ENCODE measurements at places on chromosomes 3 and 15.

DNA sequence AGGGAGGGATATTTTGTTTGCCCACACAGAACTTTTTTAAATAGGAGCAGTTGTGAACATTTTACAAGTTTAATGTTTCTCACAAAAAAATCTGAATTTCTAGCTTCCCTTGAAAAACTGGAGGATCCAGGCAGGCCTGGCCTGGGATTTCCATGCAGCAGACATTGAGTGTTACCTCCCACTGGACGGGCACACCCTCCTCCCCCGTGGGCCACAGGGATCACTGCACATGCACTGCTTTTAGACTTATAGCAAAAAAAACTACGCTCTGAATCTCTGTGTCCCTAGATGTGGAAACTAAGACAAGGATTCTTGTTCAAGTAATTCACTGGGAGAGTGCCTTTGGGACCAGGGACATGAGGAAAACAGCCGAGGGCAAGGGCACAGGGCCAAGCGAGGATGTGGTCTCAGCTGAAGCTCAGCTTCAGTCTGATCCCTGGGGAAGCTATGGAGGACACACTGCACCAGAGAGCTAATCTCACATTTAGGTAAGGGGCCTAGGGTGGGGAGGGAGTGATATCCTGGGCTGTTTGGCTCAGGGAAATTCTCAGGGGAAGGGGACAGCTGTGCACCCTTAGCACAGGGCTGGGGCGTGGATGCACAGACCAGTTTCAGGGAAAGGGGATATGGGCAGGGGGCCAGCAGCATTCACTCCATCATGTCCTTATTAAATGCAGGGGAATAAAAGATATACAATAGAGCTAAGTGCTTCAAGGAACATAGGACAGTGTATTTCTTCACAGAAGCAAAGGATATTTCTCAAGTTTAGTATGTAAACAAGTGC is 46.0 kb downstream of the FSIP1 start:
- no peak for DNase-seq

DNA sequence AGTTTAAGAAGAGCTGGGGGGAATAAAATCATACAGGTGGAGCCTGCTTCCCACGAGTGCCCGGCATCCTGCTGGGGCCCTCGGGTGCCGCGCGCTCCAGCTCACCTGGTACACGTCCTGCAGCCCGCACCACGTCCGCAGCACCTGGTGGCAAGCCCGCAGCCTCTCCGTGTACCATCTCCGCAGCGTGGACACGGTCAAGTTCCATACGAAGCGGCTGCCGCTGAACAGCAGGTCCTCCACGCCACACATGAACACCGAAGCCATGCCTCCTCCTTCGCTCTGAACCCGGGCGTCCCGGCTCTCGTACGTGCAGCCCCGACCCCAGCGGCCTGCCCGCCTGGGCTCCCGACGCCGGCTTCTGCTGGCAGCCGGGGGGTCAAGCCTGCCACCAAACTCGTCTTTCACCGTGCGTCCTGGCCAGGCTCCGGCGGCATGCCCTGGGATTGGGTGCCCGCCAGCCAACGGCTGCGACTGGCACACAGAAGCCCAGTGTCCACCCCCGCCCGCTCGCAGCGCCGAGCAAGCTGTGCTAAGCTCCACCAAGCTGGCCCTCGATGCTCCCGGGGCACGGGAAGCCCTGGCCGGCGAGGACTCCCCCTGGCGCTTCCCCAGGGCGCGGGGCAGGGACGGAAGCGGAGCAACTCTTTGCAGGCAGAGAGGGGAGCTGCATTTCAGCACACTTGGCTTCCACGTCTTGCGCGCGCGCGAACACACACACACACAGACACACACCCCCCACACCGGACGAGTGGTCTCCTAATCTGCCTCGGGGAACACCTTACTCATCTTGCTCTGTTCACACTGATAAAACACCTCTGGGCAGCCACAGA is at the start of gene FRMD4B:
TSS of gene FRMD4B (minus strand) at position 366 of the 833 bp plus-strand sequence. CDS start at position 267, 99 bp downstream.
- no peak for DNase-seq

DNA sequence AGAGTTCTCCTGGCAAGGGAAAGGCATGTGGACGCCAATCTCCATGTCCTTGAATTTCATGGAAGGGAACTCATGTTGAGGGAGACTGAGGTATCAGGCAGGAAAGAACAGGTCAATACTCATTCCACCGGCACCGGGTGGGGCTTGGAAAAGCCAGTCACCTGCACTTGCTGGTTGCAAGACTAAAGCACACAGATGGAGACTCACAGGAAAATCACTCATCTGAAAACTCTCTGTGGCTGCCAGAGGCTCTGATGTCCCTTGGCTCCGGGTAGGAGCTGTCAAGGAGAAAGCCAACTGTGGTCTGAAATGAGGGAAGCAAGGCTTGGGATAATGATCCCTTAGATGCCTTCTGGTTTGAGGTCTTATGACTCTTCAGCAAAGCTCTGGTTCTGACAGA is 8.7 kb upstream of the CGNL1 start:
- DNase-seq: no peak

DNA sequence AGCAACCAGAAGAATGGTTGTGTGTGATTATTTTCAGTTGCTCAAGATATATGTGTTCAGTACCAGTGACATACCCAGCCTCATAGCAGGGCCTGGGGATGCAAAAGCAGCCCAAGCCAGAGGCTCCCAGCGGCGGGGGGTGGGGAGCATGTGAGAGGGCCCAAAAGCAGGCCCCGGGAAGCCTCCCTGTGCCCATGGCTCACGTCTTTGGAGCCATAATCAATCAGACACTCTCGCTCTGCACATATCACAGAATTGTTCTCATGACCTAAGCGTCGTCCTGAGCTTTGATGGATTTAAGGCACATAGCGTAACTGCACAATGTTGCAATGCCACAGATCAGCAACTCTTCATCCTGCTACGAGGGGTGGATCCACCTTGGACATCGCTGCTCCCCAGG is 20.8 kb downstream of the KLHL25 start:
- no peak for DNase-seq

- peak; percentile 65 for DNase-seq
These were observed 60.5 kb downstream of the XXYLT1 start for GRCh38 chr3:195210266-195210973.

- DNase-seq: no peak
These were observed 37.3 kb upstream of the LEKR1 start for GRCh38 chr3:156788846-156789245.

DNA sequence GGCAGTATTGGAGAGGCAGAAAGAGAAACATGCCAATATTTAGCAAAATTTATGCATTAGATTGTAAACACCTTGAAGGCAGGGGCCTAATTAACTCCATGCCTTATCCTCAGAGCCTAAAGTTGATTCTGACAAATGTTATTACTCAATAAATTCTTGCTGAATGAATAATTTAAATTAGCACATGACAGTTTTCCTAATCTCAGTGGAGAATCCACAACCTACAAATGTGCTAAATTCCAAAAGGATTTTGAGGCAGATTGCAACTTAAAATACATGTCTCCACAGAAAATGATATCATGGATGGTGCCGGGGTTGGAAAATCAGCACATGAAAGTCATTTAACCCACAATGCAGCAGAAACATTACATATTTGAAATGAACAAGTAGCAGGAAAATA is 41.1 kb upstream of the NANOGP8 start:
- DNase-seq: no peak

DNA sequence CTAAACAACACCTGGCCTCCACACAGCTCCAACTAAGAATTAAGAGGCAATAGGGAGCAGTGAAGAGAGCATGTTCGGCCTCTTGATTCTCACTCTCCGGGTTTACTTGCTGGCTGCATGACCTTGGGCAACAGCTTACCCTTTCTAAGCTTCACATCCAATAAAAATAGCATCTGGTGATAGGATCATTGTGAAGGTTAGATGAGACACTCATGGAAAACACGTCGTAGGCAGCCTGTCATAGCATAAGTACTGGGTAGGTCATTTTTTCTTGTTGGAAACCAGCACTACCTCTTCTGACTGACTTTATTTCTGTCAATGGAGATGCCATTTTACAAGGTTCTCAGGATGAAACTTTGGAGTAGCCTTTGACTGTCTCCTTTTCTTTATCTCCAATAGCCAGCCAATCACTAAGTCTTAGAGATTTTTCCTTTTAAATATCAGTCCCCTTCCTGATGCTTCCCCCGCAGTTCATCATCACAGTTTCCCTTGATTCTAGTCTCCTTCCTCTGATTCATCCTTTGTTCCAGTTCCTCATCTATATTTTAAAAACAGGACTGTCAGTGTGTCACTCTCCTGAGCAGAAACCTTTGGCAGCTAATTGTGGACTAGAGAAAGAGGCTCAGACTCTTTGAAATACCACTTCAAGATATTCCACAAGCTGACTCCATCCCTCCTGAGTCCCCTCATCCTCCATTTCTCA is 271.5 kb downstream of the SLC9A9 start:
- no peak for DNase-seq

DNA sequence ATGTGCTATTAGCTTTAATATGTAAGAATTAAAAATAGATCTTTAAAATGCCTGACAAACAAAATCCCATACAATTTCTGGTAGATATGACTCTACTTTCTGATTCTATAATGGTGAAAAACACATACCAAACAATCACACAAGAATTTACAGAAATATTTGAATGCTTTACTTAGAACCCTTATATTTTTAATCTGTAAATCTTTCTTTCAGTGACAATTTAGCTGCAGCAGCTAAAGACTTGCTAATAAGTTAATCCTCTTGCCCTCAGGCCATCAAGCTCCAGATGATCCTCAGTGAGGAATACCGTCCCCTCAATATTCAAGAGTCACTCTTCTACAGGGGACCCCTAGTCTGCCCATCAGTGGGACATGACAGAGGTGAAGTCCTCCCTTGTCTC is 55.6 kb downstream of the C3orf80 start:
- no peak for DNase-seq

DNA sequence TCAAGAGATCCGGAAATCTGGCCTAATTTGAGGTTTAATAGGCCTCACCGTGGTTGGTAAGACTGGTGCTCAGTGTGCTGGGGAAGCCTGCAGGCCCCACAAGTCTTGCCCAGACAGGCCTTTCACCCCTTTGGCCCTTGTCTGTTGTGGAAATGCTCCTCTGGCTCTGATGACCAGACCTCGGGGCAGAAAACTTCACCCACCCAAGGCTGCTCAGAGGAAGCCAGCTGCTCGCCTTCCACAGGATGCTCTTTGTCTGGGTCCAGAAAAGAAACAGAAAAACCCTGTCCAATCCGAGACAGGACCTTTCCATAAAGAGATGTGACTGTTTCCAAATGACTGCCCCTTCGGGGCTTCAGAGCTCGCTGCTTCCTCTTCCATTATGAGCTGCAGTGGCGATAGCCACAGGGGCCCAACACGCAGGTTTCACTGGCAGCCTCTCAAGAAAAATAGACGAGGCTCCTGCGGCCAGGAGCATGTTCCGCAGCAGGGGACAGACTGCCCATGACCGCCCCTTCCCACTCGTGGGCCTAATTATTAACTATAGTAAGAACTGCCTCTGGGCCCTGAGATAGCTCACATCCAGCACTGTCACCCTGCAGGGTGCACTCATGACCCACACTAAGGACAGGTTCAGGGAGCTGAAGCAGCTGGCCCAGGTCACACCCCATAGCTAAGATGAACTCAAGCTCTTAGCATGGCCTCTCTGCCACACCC is 6.8 kb upstream of the SNX22 start:
- DNase-seq: no peak

DNA sequence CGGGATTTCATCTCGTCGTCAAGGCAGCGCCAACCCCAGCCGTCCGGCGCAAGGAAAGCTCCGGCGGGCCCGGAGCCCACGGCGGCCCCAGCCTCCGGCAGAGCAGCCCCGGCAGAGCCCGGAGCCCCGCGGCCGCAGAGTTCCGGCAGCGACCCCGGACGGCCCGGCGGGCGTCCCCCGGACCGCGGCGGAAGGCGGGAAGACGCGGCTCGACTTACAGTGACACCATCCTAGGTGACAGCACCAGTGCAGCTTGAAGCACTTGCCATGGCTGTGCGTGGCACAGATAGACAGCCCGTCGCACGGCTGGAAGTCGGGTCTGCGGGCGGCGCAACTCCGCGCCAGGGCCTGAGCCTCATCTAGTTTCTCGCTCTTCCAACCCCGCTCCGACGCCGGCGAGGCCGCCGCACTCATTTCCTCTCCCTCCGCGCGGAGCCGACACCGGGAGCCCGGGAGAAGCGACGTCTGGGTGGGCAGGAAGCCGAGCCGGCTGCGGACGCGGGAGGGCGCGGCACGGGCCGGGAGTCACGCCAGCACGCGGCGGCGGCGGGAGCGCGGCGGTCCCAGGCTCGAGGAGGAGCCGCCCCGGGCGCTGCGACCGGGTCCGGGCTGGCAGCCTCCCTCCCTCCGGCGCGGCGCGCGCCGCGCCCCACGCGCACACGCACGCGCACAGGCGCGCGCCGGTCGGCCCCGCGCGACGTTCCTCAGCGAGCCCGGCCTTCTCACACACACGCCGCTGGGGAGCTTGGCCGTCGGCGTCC is at the start of gene C3orf70:
TSS of gene C3orf70 (minus strand) at position 651 of the 761 bp plus-strand sequence. CDS start at position 414, 237 bp downstream.
- DNase-seq: peak; percentile 56

DNA sequence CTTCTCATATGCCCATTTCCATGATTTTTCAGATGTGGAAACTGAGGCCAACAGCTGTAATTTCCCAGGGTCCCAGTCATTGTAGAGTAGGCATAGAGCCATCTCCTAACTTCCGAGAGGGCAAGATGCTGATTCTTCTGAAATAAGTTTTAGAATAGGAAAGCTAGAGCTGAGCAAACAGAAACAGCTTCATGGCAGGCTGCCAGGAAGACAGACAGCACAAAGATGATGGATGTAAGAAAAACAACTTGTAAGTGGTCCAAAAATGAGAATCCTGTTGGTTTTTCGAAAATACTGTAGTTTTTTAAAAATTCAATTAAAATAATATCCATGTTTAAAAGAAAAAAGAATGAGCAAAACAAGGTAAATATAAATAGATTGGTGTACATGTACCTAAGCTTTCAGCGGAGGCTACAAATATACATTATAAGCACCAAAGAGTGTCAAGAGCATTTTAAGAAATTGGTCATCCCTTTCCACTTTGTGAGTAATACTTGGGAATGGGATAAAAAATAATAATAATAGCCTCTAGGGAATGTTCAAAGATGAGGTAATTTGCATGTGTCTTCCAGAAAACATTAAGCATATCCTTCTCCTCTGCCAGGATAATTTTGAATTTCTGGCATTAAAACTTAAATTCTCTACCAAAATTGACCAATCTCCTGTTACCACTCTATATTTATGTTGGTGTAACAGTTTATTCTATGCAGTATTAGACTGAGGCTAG is 406.6 kb downstream of the MECOM start:
- no peak for DNase-seq

GRCh38 chr3:6512172-6512800 is 348.6 kb upstream of the GRM7 start:
- no peak for DNase-seq

DNA sequence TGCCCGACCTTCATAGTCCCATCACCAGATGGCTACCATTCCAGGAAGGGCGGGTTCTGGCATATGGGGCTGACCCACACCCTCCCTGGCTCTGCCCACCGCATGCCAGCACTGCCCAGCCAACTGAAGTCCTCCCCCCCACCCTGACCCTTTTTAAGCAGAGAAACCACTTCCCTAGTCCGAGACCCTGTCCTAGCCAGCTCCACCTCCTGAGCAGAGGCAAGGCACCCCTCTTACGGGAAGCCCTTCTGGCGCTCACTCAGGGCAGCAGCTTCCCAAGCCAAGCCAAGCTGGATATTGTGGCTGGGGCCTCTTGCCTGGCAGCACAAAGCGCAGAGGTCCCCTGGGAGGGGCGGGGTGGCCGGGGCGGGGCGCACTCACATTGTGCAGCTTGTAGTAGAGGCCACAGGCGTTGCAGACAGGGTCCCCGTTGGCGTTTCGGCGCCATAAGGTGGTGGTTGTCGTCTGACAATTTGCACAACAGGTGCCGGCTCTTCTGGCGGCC is 11.5 kb downstream of the GATA2 start:
- no peak for DNase-seq

GRCh38 chr15:47673232-47673761 is 44.0 kb upstream of the SEMA6D start:
- DNase-seq: no peak

Data from right renal cortex interstitium (tissue), 3 donors.